Osteoblast (primary cell): ENCODE measurements at places on chromosomes 3 and 15. TPM values are rescaled to one million over a fixed set of nuclear protein-coding genes. Genes with fewer than 3 reads are reported as not detected.
A peak's percentile ranks its signal among the peaks of the same experiment; 100 is the strongest.

- no peaks in the 10 kb centered on the region for H3K36me3 ChIP-seq
- DNase-seq = no peak
- H3K4me1 ChIP-seq = no peaks in the 10 kb centered on the region
- H3K4me3 ChIP-seq = no peak overlapping the region
- H3K27ac ChIP-seq = no peak overlapping the region
Observed at GRCh38 chr3:5321666-5322340, 134.3 kb downstream of the EDEM1 start.

GRCh38 chr3:38507120-38507519 is 11.0 kb downstream of the EXOG start:
- H3K27ac ChIP-seq = no peak overlapping the region
- H3K4me3 ChIP-seq = no peak overlapping the region
- no peak for DNase-seq
- no peaks in the 10 kb centered on the region for H3K27me3 ChIP-seq
- H3K36me3 ChIP-seq = peaks cover 50% of the 10 kb centered on the region
- no peaks in the 10 kb centered on the region for H3K4me1 ChIP-seq

DNA sequence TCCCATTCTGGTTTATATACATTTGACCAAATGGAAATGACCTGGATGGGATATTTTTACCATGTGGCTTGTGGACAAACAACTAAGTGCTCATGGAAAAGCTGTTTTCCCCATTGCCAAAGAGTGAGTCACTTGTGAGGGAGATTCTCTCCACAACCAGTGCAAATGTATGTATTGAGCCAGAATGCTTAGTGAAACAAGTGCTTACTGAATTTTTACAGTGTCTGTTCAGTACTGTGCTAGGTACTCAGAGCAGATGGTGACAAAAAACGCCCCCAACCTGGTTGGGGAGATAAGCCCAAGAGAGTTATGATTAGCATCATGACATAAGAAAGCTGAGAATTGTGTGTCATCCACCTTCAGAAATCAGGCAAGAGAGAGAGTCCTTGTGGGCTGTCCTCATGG is 2.3 kb downstream of the CHP1 start:
- peak overlapping the region; percentile 4 for H3K27ac ChIP-seq
- no peak overlapping the region for H3K4me3 ChIP-seq
- peaks cover 19% of the 10 kb centered on the region for H3K4me1 ChIP-seq
- no peaks in the 10 kb centered on the region for H3K36me3 ChIP-seq
- peak; percentile 88 for DNase-seq

GRCh38 chr3:152606146-152606545 is 228.8 kb upstream of the P2RY1 start:
- H3K36me3 ChIP-seq = no peaks in the 10 kb centered on the region
- DNase-seq = no peak
- H3K27me3 ChIP-seq = peaks cover 5% of the 10 kb centered on the region

DNA sequence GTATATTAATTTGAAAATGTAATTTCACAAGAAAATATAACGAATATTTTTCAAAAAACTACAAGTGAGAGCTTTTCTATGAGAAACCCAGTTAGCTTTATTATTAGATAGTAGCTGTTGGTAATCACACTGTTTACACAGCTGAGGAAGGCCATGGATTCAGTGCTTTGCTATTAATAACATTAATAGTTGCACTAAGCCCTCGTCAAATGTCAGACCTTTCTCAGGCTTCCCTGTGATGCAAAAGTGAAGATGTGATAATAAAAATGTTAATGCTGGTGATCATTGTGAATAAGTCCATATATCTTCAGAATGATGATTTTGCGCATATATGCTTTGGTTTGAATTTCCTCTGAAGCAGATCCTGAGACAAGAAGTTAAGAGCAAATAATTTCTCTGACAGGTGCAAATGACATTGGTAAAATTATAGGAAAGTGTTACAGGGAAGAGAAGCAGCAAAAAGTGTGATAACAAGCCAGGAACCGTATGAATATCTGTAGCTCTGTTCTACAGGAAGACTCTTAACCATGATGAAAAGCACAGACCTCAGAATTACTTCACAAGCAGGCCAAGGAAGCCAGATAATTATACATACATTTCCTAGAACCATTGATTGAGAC is 56.5 kb upstream of the CNTN6 start:
- H3K36me3 ChIP-seq = no peaks in the 10 kb centered on the region
- no peak overlapping the region for H3K4me3 ChIP-seq
- no peaks in the 10 kb centered on the region for H3K27me3 ChIP-seq
- H3K27ac ChIP-seq = no peak overlapping the region

- no peak for DNase-seq
- no peaks in the 10 kb centered on the region for H3K36me3 ChIP-seq
- no peaks in the 10 kb centered on the region for H3K27me3 ChIP-seq
- no peaks in the 10 kb centered on the region for H3K4me1 ChIP-seq
- no peak overlapping the region for H3K4me3 ChIP-seq
Observed at GRCh38 chr3:60512506-60512905, 738.7 kb downstream of the FHIT start.

GRCh38 chr15:43204016-43204901 is 16.6 kb downstream of the EPB42 start:
- H3K4me3 ChIP-seq = no peak overlapping the region
- H3K4me1 ChIP-seq = peaks cover 6% of the 10 kb centered on the region
- H3K27ac ChIP-seq = no peak overlapping the region
- H3K36me3 ChIP-seq = no peaks in the 10 kb centered on the region
- H3K27me3 ChIP-seq = peaks cover 26% of the 10 kb centered on the region

GRCh38 chr3:79113876-79114275 is 653.9 kb downstream of the ROBO1 start:
- no peaks in the 10 kb centered on the region for H3K27me3 ChIP-seq
- no peak overlapping the region for H3K27ac ChIP-seq
- DNase-seq = no peak
- H3K4me3 ChIP-seq = no peak overlapping the region
- no peaks in the 10 kb centered on the region for H3K36me3 ChIP-seq

DNA sequence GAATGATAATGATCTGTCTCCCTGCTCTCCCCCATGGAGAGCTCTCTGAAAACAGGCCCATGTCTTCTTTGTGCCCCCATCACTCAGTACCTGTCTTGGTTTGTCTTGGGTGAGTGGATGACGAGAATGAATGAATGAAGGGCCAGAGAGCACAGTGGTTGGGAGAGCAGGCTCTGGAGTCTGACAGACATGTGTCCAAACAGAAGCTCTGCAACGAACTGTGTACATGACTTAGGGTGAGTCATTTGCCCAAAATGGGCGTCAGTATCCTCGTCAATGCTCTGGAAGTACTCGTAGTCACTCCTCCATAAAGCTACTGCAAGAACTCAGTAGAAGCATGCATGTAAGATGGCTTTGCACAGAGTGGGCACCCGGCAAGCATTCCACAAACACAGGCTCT is 170.2 kb upstream of the TLE3 start:
- peaks cover 46% of the 10 kb centered on the region for H3K4me1 ChIP-seq
- H3K4me3 ChIP-seq = no peak overlapping the region
- H3K27me3 ChIP-seq = no peaks in the 10 kb centered on the region
- no peaks in the 10 kb centered on the region for H3K36me3 ChIP-seq
- no peak overlapping the region for H3K27ac ChIP-seq
- peak; percentile 90 for DNase-seq

DNA sequence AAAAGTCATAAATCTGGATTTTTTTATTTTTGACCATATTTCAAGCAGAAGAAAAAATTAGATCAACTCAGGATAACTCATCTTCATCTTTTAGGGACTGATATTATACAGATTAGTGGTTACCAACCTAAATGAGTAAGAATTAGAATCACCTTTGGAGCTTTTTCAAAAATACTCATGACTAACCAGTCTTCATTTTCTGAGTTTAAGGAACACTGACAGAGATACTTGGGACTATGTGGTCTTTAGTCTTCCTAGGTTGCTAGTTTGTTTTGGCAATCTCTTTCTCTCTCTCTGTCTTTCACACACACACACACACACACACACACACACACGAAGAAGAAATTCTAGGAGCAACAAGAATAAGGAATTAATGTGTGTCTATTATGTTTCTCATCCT is 50.1 kb downstream of the TMOD3 start:
- H3K27me3 ChIP-seq = no peaks in the 10 kb centered on the region
- H3K4me1 ChIP-seq = peaks cover 57% of the 10 kb centered on the region
- no peaks in the 10 kb centered on the region for H3K36me3 ChIP-seq
- no peak overlapping the region for H3K4me3 ChIP-seq
- DNase-seq = no peak
- peak overlapping the region; percentile 82 for H3K27ac ChIP-seq

DNA sequence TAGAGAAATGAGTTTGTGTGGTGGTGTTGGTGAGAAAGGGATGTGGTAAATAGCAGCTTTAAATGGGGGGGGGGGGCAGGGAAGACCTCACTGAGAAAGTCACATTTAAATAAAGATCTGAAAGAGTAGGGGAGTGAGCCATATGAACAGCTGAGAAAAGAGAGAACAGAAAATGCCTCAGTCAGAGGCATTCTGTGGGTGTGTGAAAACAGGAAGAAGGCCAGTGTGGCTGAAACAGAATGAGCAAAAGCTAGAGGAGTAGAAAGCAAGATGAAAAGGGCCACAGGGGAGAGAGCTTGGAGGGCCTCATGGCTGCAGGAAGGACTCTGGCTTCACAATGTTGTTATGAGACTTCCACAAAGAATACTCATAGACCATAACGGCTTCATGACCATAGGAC is 783.3 kb downstream of the ZPLD1 start:
- H3K4me1 ChIP-seq = no peaks in the 10 kb centered on the region
- no peak overlapping the region for H3K27ac ChIP-seq
- no peak for DNase-seq
- H3K36me3 ChIP-seq = no peaks in the 10 kb centered on the region
- H3K27me3 ChIP-seq = no peaks in the 10 kb centered on the region

DNA sequence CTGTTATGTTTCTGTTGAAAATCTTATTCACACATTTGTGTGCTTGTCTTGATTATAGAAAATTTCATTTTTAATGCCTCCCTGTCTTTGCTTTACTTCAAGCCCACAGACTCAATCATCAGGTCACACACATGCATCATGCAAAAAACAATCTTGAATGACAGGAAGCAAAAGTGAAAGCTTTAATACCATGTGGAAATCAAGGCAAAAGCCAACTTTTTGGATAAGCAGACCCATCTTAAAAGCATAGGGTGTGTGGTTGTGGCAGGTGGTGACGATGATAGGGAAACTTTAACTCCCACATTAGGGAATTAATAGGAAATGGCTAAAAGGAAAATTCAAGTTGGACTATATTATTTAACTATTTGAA is 155.9 kb upstream of the EOMES start:
- no peak for DNase-seq
- H3K27ac ChIP-seq = no peak overlapping the region
- H3K4me3 ChIP-seq = no peak overlapping the region
- H3K36me3 ChIP-seq = no peaks in the 10 kb centered on the region
- no peaks in the 10 kb centered on the region for H3K27me3 ChIP-seq

GRCh38 chr3:70614111-70614510 is 301.7 kb upstream of the MDFIC2 start:
- H3K36me3 ChIP-seq = no peaks in the 10 kb centered on the region
- no peaks in the 10 kb centered on the region for H3K4me1 ChIP-seq
- no peak for DNase-seq

DNA sequence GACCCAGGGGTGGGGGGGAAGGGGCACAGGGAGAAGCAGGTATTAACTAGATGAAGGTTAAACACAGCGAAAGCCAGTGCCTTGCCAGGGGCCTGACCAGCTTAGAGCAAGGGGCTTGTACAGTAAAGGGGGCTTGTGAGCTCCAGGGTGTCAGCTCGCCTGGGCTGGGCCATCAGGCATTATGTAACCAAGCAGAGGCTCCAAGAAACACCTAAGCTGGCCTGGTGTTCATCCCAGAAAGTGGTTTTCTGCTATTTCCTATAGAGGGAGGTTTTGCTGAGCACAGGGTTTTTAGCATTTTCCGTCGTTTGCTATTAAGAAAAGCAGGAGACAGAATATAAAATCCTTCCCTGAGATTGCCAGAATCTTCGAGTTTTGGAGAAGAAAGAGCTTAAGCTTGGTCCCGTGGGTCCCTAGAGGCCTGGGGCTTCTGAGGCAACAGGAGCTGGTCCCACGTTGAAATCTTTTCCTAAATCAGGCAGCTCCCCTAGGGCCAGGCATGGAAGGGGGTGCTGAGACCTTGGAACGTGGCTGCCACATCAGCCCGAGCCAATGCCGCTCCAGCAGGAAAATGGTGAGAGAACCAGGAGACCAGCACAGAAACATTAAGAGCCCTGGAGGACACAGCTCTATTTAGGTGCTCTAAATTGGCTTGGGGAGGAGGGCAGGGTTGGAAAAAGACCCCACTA is 71.4 kb downstream of the ISG20 start:
- peaks cover 9% of the 10 kb centered on the region for H3K27me3 ChIP-seq
- H3K27ac ChIP-seq = no peak overlapping the region
- no peak for DNase-seq

DNA sequence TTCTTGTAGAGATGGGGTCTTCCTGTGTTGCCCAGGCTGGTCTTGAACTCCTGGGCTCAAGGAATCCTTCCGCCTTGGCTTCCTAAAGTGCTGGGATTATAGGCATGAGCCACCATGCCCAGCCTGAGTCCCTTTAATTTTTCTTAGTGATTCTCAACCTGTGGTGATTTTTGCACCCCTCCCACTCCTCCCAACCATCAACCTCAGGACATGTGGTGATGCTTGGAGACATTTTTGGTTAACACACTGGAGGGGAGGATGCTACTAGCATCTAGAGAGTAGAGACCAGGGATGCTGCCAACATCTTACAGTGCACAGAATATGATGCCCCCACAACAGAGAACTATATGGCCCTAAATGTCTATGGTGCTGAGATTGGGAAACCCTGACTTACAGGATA is 83.0 kb upstream of the LMOD3 start:
- no peaks in the 10 kb centered on the region for H3K4me1 ChIP-seq
- no peaks in the 10 kb centered on the region for H3K27me3 ChIP-seq
- H3K27ac ChIP-seq = no peak overlapping the region
- no peak for DNase-seq
- H3K4me3 ChIP-seq = no peak overlapping the region
- no peaks in the 10 kb centered on the region for H3K36me3 ChIP-seq

- no peak for DNase-seq
- H3K4me1 ChIP-seq = peaks cover 3% of the 10 kb centered on the region
- no peak overlapping the region for H3K4me3 ChIP-seq
- H3K27me3 ChIP-seq = no peaks in the 10 kb centered on the region
- H3K27ac ChIP-seq = no peak overlapping the region
Observed at GRCh38 chr3:174318181-174318580, 541.0 kb upstream of the NAALADL2 start.

- no peak for DNase-seq
- no peak overlapping the region for H3K4me3 ChIP-seq
- H3K27ac ChIP-seq = no peak overlapping the region
- no peaks in the 10 kb centered on the region for H3K4me1 ChIP-seq
Observed at GRCh38 chr3:82814660-82815059, 1053.2 kb upstream of the GBE1 start.

- H3K36me3 ChIP-seq = no peaks in the 10 kb centered on the region
- H3K27ac ChIP-seq = peak overlapping the region; percentile 45
- H3K27me3 ChIP-seq = no peaks in the 10 kb centered on the region
- peak; percentile 91 for DNase-seq
- peaks cover 24% of the 10 kb centered on the region for H3K4me1 ChIP-seq
Observed at GRCh38 chr15:68812597-68813431, 7.9 kb downstream of the ANP32A start.

C3orf80 gene
- total RNA-seq = 1.2 and 2.2 TPM in 2 replicates

ADAMTS7 gene
- 32.4 and 34.0 TPM in 2 replicates for total RNA-seq

ANKRD34C gene
- not detected in 2 replicates for total RNA-seq
